Hair follicular keratinocyte (primary cell): ENCODE measurements at places on chromosomes 3 and 15. TPM values are rescaled to one million over a fixed set of nuclear protein-coding genes. Genes with fewer than 3 reads are reported as not detected.

CDHR4 gene
- not detected in 2 replicates for total RNA-seq

RTP1 gene
- total RNA-seq: not detected in 2 replicates

FRMD5 gene
- 1.3 and 2.5 TPM in 2 replicates for total RNA-seq

CDV3 gene
- total RNA-seq: 137 and 143 TPM in 2 replicates

PRSS50 gene
- not detected in 2 replicates for total RNA-seq

LEKR1 gene
- 0.08 and 0.30 TPM in 2 replicates for total RNA-seq

PAQR5 gene
- total RNA-seq: 0.08 and 0.11 TPM in 2 replicates

SCN5A gene
- under 0.01 and 0.04 TPM in 2 replicates for total RNA-seq

CCR9 gene
- not detected in 2 replicates for total RNA-seq

GP9 gene
- not detected in 2 replicates for total RNA-seq

MCF2L2 gene
- total RNA-seq: 0.04 and 0.55 TPM in 2 replicates

NUDT16 gene
- total RNA-seq: 9.8 and 11.6 TPM in 2 replicates

FBXW12 gene
- not detected in 2 replicates for total RNA-seq

ACKR4 gene
- 0.19 TPM in 1 of 2 replicates, not detected in the other for total RNA-seq

LRRC31 gene
- not detected in 2 replicates for total RNA-seq

ANKRD63 gene
- total RNA-seq: not detected in 2 replicates

MYD88 gene
- 24.3 and 24.9 TPM in 2 replicates for total RNA-seq

LYZL4 gene
- total RNA-seq: not detected in 2 replicates

ANKRD34C gene
- not detected in 2 replicates for total RNA-seq

CHMP2B gene
- 34.1 and 36.3 TPM in 2 replicates for total RNA-seq

DOCK3 gene
- 0.08 TPM in 1 of 2 replicates, not detected in the other for total RNA-seq

C3orf70 gene
- not detected in 2 replicates for total RNA-seq

CHRNA7 gene
- not detected in 2 replicates for total RNA-seq

SV2B gene
- under 0.01 and 0.08 TPM in 2 replicates for total RNA-seq

ANKUB1 gene
- total RNA-seq: 0.04 and 0.31 TPM in 2 replicates

CHRM5 gene
- not detected in 2 replicates for total RNA-seq

ADGRG7 gene
- not detected in 2 replicates for total RNA-seq

LPP gene
- 11.3 and 29.5 TPM in 2 replicates for total RNA-seq

KBTBD13 gene
- total RNA-seq: not detected in 2 replicates

SPATA12 gene
- total RNA-seq: not detected in 2 replicates

AMOTL2 gene
- total RNA-seq: 50.2 and 55.9 TPM in 2 replicates

DZIP1L gene
- total RNA-seq: 5.5 and 5.7 TPM in 2 replicates

FAM174B gene
- 0.61 and 2.0 TPM in 2 replicates for total RNA-seq

STAC gene
- total RNA-seq: 4.4 and 4.9 TPM in 2 replicates

ZPLD1 gene
- 0.72 and 4.1 TPM in 2 replicates for total RNA-seq

SENP8 gene
- 2.3 and 2.4 TPM in 2 replicates for total RNA-seq

MRPL47 gene
- 37.1 and 46.6 TPM in 2 replicates for total RNA-seq

PEX11A gene
- 4.8 and 6.2 TPM in 2 replicates for total RNA-seq

GNAT1 gene
- total RNA-seq: not detected in 2 replicates

IL12A gene
- 0.23 and 0.42 TPM in 2 replicates for total RNA-seq

PTX3 gene
- total RNA-seq: 0.23 and 2.7 TPM in 2 replicates

KIF15 gene
- 3.8 and 12.6 TPM in 2 replicates for total RNA-seq

DUOX1 gene
- 14.2 and 22.7 TPM in 2 replicates for total RNA-seq

ADIPOQ gene
- not detected in 2 replicates for total RNA-seq

CD86 gene
- 0.16 TPM in 1 of 2 replicates, not detected in the other for total RNA-seq

GRM2 gene
- 0.08 TPM in 2 replicates for total RNA-seq

CGNL1 gene
- under 0.01 TPM in 2 replicates for total RNA-seq

CCR8 gene
- not detected in 2 replicates for total RNA-seq

HHLA2 gene
- total RNA-seq: not detected in 2 replicates

ABHD17C gene
- total RNA-seq: 9.2 and 9.7 TPM in 2 replicates

SLC6A20 gene
- total RNA-seq: not detected in 2 replicates

NPAP1 gene
- total RNA-seq: not detected in 2 replicates
